AG09319 (cell line): ENCODE measurements at places on chromosomes 16 and 17.

DNA sequence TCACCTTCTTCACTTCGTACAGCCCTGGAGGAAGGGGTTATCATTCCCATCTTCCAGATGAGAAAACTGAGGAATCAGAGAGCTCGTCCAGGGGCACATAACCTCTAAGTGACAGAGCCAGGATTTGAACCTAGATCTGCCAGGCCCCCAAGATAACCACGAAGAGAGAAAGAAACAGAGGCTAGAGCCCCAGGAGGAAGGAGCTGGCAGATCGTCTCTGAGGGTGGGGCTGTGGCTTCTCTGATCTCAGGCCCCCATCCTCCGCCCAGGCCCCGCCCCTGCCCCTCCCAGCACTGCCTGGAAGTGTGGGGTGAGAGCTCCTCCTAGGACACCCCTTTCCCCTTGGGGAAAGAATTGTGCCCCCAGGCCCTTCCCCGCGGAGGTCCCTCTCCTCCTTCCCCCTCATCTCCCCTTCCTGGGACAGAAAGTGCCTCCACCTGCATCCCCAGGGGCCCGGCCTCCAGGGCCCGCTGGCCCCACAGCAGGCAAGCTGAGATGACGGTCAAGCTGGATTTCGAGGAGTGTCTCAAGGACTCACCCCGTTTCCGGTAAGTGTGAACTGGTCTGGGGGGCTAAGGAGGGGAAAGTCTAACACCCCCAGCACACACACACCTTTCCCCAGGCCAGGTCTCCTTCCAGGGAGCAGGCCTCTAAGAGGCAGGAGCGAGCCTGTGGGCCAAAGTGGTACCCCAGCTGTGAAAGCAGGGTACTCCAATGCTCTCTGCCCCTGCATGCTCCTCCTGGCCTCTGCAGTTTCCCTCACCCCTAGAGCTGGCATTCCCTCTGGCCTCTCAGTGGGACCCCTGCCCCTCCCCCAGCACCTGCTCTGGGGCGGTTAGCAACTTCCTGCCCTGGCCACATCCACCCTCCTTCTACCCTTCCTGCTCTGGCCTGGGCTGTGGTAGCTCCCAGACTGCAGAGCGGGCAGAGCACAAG lies at the start of gene ACAP1:
Gene ACAP1 (plus strand): TSS at position 290 of the 936 bp plus-strand sequence. CDS start 206 bp downstream, at position 496.
- no peak for DNase-seq

DNA sequence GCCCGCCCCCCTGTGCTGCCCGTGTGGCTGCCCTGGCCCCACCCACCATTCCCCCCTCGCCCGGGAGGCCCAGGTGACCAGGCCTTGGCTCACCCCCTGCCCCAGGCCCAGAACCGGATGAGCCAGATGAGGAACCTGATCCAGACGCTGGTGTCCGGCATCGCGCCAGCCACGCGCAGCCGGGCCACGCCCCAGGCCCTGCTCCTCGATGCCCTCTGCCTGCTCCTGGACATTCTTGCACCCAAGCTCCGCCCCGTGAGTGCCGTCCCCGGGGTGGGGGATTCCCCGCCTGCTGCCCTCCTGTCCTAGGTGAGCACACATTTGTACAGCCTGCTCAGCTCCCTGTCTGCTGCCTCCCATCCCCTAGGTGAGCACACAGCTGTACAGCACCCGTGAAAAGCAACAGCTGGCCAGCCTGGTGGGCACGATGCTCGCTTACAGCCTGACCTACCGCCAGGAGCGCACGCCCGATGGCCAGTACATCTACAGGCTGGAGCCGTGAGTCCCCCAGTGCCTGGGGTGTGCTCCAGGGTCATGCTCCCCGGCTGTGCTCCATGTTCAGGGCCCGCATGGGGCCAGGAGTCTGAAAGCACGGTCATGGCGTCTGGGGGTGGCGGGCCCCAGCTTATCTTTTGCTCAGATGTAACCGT lies 4.8 kb downstream of the GNG13 start:
- no peak for DNase-seq

DNA sequence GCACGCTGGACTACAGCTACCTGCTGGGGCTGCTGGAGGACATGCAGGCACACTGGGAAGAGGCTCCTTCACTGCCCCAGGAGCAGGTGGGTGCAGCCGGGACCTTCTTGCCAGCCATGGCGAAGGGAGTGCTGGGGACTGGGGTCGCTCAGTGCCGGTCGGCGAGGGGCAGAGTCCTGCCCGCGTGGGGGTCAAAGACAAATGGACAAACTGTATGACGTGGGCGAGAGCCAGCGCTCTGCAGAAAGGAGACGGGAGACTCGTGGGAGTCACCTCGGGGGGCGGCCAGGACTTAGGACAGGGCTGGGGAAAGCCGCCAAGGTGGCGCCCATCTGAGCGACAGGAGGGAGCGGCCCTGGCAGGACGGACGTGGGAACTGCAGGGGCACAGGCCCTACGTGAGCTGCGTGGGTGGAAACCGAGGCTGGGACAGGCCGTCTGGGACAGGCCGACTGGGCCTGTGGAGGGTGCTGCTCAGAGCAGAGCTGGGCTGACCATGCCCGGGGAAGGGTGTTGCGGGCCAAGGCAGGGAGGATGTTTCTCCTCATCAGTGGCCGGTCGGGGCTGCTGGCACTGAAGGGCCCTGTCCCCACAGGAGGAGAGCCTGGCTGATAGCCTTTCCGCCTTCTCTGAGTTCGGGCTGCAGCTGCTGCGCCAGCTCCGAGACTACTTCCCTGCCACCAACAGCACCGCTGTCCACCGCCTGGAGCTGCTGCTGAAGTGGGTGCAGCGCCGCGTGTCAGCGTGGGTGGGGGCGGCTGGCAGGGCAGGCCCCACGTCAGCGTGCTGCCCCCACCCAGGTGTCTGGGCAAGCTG lies 8.0 kb downstream of the TSR3 start:
- DNase-seq, result no peak

- DNase-seq, result no peak
These were observed 15.6 kb upstream of the CLEC10A start for GRCh38 chr17:7095625-7096024.

GRCh38 chr17:19411631-19412030 lies 599 bp downstream of the RNF112 start:
- no peak for DNase-seq
